ENCODE measurements at places on chromosomes 1 and 21.
A peak's percentile ranks its signal among the peaks of the same experiment; 100 is the strongest.

GRCh38 chr1:23999156-23999671, 19.1 kb upstream of the SRSF10 start:
- DNase-seq, result no peak
- peaks cover 13% of the 10 kb centered on the region for H3K4me1 ChIP-seq
- no peaks in the 10 kb centered on the region for H3K36me3 ChIP-seq
- no peaks in the 10 kb centered on the region for H3K27me3 ChIP-seq

DNA sequence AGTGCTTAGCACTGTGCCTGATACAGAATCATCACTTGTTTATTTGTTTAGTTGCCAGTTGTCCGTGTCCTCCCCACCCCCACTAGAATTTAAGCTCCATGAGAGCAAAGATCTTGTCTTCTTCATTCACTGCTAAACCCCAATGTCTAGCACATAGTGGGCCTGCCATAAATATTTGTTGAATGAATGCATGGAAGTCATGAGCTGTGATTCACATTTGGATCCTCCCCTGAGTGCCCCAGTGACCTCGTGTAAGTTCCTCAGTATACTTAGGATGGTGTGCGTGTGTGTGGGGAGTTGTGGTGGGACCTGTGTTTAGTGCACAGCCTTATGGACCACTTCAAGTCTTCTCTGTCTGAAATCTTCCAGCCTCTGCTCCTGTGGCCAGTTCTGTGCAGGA, 23.1 kb downstream of the IER5 start:
- no peak overlapping the region for H3K4me3 ChIP-seq
- H3K36me3 ChIP-seq, result no peaks in the 10 kb centered on the region
- peak overlapping the region; percentile 100 for H3K27ac ChIP-seq
- no peaks in the 10 kb centered on the region for H3K27me3 ChIP-seq
- peak; percentile 67 for DNase-seq

GRCh38 chr21:45413922-45414321, 9.0 kb downstream of the COL18A1 start:
- no peak for DNase-seq
- no peaks in the 10 kb centered on the region for H3K27me3 ChIP-seq
- H3K4me3 ChIP-seq, result no peak overlapping the region
- no peaks in the 10 kb centered on the region for H3K4me1 ChIP-seq
- no peak overlapping the region for H3K27ac ChIP-seq

GRCh38 chr1:182337736-182338571, 53.6 kb downstream of the GLUL start:
- no peak overlapping the region for H3K4me3 ChIP-seq
- DNase-seq, result no peak
- no peaks in the 10 kb centered on the region for H3K4me1 ChIP-seq
- H3K27me3 ChIP-seq, result no peaks in the 10 kb centered on the region
- H3K27ac ChIP-seq, result no peak overlapping the region

DNA sequence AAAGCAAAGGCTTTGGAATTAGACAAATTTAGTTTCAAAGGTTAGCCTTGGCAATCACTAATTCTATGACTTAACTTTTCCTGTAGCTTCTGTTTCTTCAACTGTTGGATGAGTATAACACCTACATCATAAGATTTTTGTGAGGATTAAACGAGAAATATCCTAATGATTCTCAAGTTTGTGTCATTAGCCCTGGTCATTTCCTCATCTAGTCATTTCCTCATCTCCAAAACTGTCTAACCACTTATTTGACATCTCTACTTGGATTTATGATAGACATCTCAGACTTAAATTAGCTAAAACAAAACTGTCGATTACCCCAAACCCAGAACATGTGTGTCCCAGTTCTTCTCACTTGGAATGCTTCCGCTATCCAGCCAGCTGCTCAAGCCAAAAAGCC, 80.2 kb upstream of the CHODL start:
- no peak overlapping the region for H3K4me3 ChIP-seq
- no peak for DNase-seq
- H3K27ac ChIP-seq, result no peak overlapping the region
- H3K4me1 ChIP-seq, result no peaks in the 10 kb centered on the region

- peaks cover 38% of the 10 kb centered on the region for H3K36me3 ChIP-seq
- H3K27ac ChIP-seq, result no peak overlapping the region
- H3K27me3 ChIP-seq, result no peaks in the 10 kb centered on the region
- no peaks in the 10 kb centered on the region for H3K4me1 ChIP-seq
These were observed 61.2 kb downstream of the ANKRD13C start for GRCh38 chr1:70293186-70293843.

DNA sequence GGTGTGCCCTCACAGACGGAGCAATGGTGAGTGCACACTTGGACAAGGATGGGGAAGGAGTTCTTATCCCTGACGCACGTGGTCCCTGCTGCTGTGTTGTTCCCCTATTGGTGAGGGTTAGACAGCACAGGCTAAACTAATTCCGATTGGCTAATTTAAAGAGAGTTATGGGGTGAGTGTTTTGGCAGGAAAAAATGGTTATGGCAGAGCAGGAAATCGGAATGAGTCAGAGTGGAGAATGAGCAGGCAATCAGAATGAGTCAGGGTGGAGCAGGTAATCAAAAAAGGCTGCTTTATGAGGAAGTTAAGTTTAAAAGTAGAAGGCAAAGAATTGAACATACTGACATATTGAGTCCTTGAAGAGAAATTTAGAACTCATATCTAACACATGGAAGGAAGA, 100.5 kb downstream of the NGF start:
- peak; percentile 31 for DNase-seq
- H3K27ac ChIP-seq, result no peak overlapping the region
- H3K4me3 ChIP-seq, result no peak overlapping the region
- H3K36me3 ChIP-seq, result no peaks in the 10 kb centered on the region

DNA sequence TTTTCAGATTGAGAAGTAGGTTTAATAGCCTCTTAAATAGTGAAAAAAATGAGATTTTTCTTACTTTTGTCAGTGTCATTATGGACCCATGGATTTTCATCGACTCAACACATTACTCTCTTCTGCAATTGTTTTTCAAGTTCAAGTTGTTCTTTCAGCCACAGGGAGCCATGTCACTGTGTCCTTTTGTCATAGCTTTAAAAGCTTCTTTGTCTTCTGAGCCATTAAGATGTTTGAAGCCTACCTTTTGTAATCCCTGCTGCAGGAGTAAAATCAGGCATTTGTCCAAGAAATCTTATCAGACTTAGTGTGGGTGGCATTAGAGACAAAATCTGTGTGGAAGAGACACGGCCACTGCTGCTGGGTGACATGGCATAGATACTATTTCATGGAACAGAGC, 92.8 kb upstream of the ZP4 start:
- no peaks in the 10 kb centered on the region for H3K4me1 ChIP-seq
- H3K27ac ChIP-seq, result no peak overlapping the region
- no peak for DNase-seq
- no peaks in the 10 kb centered on the region for H3K36me3 ChIP-seq
- no peak overlapping the region for H3K4me3 ChIP-seq

DNA sequence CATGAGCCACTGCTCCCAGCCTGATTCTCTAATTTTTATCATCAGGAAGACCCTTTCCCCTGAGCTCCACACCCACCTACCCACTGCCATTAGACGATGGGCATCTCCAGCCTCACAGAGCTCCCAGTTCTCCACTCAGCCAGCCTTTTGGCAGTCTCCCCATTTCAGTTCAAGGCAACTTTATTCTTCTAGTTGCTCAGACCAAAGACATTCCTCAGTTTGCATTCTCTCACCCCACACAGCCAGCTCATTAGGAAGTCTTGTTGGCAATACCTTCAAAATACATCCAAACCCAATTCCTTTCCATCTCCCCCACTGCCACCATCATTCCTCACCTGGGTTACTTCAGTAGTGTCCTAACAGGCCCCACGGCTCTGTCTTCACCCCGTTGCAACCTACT, 53.4 kb upstream of the COX20 start:
- no peak overlapping the region for H3K4me3 ChIP-seq
- H3K36me3 ChIP-seq, result no peaks in the 10 kb centered on the region
- H3K27me3 ChIP-seq, result no peaks in the 10 kb centered on the region

GRCh38 chr1:156958247-156958714, 37.8 kb downstream of the LRRC71 start:
- H3K4me1 ChIP-seq, result peaks cover 16% of the 10 kb centered on the region
- no peaks in the 10 kb centered on the region for H3K27me3 ChIP-seq
- peak; percentile 52 for DNase-seq
- peaks cover 30% of the 10 kb centered on the region for H3K36me3 ChIP-seq

GRCh38 chr1:170340308-170340707, 191.7 kb upstream of the GORAB start:
- DNase-seq, result no peak
- H3K4me3 ChIP-seq, result no peak overlapping the region
- no peaks in the 10 kb centered on the region for H3K36me3 ChIP-seq
- H3K27ac ChIP-seq, result no peak overlapping the region

DNA sequence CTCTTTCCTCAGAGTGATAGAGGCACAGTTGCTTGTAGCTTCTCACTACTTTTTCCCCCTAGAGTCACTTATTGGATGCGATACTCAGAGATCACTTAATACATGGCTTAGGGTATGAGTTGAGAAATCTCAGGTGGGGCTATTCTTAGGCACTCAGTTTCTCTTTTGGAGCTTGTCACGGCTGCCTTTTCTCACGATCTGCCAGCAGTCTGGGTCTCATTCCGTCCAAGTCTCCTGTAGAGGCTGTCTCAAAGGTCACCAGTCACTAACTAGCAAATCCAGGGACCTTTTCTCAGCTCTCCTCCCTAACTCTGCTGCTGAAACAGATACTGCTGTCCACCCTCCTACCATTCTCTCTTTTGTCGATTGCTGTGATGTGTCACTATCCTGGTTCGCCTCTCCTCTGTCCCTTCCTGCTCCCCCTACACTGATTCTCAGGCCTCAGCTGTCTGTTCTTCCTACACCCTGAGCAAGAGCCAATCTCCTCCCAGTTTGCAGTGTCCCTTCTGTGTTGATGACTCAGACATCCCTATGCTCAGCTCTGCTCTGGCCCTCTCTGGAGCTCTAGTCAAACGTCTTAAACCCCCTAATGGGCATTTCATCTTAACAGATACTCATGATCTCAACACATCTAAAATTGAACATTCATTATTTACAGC, 12.4 kb downstream of the ATP1A2 start:
- DNase-seq, result peak; percentile 54
- H3K36me3 ChIP-seq, result no peaks in the 10 kb centered on the region
- H3K4me1 ChIP-seq, result peaks cover 40% of the 10 kb centered on the region
- no peak overlapping the region for H3K4me3 ChIP-seq
- no peak overlapping the region for H3K27ac ChIP-seq

DNA sequence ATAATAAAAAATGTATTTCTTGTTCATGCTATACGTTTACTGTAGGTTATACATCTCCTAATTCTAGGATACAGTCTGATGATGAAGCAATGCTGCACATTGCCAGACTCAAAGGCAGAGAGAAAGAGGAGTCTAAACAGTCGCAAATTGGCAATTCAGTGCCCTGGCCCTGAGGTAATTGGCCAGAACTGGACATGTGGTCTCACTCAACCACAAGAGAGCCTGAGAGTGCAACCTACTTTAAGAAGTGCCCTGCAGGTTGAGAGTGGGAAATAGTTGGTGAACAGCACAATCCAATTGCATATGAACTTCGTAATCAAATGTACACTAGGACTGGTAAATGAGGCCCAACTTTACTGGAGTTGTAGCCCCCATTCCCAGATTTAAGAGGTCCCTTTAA, 5.0 kb upstream of the SLC35A3 start:
- H3K4me3 ChIP-seq, result no peak overlapping the region
- H3K4me1 ChIP-seq, result peaks cover 44% of the 10 kb centered on the region
- peak overlapping the region; percentile 32 for H3K27ac ChIP-seq
- H3K27me3 ChIP-seq, result no peaks in the 10 kb centered on the region

GRCh38 chr1:44785501-44786137, 2.4 kb downstream of the BEST4 start:
- no peaks in the 10 kb centered on the region for H3K4me1 ChIP-seq
- no peak overlapping the region for H3K4me3 ChIP-seq
- no peaks in the 10 kb centered on the region for H3K27me3 ChIP-seq
- peaks cover 10% of the 10 kb centered on the region for H3K36me3 ChIP-seq
- H3K27ac ChIP-seq, result no peak overlapping the region

Measured in PC-3 (cell line).